ENCODE measurements at places on chromosomes 4 and X.

DNA sequence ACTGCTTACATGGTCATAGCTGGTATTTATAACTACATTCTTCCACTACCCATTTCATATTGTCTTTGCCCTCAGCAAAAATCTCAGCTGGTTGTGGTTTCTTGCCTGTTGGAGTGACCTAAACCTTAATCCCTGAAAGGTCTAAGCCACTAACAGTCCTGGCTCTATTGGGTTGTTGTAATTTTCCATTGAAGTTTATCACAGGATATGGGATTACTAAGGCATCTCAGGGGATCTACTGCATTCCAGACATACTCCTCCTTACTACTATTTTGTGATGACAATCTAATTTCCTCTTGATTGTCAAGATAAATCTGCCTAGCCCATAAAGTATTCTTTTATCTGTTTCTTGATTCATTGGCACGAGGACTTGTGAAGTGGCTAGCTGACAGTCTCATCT is 6.2 kb upstream of the OSTC start:
- DNase-seq, result no peak

DNA sequence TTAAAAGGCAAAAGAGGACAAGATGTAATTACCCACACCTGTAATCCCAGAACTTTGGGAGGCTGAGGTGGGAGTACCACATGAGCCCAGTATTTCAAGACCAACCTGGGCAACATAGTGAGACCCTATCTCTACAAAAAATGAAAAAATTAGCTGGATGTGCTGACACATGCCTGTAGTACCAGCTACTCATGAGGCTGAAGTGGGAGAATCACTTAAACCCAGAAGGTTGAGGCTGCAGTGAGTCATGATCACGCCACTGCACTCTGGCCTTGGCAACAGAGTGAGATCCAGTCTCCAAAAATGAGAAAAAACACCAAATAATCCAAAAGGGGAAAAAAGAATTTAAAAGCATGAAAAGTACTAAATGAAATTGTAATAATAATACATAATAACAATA is 30.8 kb downstream of the NR0B1 start:
- DNase-seq, result no peak

DNA sequence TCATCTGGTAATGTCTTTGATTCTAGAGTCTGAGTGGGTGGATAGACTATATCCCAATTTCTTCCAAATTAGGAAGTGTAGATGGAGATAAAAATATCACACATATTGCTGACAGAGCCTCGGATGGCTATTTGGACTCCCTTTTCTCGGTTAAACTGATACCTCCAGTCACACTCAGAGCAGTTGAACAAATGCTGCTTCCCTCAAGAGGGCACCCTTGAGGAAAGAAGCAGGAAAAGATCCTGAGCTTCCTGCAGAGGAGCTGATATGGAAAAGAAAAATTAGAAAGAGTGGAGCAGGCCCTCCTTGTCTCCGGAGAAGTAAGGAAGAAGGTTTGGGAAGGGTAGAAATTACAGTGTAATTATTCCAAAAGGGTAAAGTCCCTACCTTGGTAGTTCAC is 96.2 kb upstream of the CCSER1 start:
- DNase-seq, result no peak

- DNase-seq, result no peak
These were observed 94.8 kb upstream of the PSAPL1 start for GRCh38 chr4:7529368-7530080.

- peak; percentile 74 for DNase-seq
These were observed 5.6 kb downstream of the G6PD start for GRCh38 chrX:154540897-154541535.

- DNase-seq, result no peak
These were observed 33.9 kb downstream of the CASK start for GRCh38 chrX:41889317-41890025.
